ENCODE measurements at places on chromosomes 1 and 21.

DNA sequence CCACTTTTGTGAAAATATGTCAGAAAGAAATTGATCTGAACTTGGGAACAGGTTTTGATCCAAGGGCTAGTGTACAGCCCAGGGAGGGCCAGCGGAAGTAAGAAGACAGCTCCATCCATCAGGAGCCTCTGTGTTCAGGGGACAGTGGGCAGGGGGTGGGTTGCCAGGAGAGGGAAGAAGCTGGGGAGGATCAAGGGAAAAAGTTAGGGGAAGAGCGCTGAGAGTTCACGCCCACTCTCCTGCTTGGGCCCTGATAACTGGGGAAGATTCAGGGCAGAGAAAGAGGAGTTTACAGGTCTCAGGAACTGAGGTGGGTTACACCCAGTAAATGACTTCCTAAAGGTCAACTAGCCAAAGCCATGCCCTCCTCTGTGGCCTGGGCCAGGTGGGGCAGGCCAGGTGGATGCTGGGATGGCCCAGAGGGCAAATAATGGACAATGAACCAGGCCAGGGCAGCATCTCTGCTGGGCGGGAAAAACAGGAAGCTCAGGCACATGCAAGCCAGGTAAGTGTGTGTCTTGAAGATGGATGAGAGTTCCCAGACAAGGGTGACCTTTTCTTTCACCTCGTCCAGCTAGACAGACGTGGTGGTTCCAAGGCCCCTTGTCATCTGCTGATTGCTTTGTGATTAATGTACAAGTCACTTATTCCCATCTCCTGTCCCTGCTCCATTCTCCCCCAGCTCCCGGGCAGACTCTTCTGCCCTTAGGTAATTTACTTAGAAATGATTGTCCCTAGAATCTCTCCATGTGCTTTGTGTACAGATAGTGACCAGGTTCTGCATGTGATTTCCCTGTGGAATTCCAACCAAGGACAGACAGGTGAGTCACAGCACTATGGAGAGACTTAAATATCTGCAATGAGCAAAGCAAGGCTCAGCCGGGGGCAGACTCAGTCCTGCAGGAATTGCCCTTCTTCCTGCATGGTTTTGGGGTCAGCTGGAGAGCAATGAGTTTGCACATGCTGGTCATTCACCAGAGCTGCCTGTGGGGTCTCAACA, 57.0 kb downstream of the MDM4 start:
- no peak for DNase-seq

DNA sequence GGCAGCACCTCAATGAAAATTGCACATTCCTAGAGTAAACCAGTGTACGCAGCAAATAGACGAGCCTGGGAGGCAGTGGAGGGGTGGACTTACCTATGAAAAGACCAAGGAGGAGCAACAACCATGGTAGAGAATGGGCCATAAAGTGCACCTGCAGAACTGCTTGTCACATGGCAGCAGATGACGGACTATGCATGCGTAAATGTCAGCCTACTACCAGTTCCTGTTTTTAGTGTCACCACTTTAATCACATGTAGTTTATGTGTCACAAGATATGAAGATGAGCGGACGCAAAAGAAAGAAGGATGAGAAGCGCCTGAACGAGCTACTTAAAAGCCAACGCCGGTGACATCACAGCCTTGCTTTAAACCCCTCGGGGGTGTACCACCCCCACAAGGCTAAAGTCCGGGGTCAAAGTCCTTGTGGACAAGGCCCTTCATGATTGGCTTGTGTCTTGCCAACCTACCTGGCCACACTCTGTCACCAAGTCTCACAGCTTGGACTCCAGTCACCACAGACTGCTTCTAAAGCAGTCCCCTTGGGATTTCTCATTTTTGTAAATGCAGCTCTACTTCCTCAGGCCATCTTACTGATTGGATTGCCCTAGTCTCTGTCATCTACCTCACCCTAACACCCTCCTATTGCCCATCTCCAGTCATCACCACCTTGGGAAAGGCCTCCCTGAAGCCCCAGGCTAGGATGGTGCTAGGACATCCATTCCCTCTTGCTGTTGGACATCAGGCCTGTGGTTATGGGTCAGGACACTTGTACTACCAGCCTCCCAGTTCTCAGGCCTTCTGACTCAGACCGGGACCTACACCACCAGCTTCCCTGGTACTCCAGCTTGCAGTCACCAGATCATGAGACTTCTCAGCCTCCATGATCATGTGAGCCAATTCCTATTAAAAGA, 6.0 kb upstream of the LY9 start:
- DNase-seq, result no peak

DNA sequence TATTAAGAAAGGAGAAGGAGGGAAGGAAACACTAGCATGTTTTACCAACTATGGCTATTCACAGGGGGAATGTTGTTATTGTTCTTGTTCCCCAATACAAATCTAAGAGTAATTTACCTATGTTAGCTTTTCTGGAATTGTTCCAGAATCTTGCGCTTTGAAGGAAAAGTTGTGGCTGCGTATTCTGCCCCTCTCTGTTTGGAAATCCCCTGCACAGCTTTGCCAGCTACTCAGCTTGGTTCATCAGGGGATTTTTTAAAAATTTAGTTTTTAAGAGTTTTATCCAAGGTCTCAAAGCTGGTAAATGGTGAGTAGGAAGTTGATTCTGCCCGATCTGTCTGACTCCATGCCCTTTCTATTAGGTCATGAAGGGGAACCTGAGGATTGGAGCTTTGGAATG, 9.5 kb upstream of the IRF6 start:
- no peak for DNase-seq

DNA sequence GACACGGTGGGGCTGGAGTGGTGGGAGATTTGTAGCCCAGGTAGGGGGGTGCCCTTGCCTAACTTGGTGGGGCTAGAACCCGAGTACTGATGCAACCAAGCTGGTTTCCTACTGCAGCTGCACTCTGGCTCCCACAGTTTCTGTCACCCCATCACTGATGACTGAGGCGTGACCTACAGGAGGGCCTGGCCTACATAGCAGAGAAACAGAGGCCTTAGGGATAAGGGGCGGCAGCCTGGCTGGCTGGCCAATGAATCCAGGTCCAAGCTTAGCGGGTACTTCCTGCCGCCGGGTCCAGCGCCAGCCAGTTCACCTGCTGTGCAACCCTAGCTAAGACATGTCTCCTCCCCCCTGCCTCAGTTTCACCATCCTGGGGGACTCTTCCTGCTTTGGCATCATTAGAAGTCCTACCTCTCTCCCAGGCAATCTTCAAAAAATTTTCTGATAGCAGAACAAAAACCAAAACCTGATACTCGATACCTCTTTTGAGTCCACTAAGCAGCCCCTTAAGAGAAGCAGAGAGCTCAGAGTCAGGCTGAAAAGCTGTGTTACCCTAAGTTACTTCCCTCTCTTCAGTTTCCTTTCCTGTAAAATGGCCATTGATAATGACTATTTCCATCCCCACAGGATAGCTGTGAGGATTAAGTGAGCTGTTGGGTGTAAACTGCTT, 27.3 kb upstream of the RNF19B start:
- no peak for DNase-seq

DNA sequence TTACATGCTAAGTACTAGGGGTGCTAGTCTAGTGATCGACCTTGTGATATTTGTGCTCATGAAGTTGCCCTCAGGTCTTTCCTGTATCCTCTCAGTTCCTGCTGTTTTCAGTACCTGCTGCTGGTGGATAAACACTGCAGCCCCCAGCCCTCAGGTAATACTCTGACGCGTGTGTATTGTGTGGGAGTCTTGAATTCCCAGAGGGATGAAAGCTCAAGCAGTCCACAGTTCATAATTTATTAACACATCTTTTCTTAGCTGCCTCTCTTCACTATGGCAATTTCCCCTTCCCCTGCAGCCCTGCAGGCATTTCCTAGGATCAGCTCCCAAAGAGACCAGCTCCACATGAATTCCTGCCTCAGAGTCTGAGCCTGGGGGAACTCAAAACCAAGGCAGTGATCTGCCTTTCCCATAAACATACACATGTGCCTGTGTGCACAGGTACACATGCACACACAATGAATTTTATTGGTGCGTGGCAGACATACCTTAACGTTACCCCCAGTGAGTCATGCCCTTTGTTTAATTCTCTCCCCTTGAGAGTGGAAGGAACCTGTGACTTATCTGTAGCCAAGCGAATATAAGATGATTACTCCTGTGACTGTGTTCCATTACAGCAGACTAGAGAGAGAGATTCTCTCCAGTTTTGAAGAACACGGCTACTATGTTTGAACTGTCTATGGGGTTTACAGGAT, 14.1 kb upstream of the HMGCS2 start:
- DNase-seq, result no peak

DNA sequence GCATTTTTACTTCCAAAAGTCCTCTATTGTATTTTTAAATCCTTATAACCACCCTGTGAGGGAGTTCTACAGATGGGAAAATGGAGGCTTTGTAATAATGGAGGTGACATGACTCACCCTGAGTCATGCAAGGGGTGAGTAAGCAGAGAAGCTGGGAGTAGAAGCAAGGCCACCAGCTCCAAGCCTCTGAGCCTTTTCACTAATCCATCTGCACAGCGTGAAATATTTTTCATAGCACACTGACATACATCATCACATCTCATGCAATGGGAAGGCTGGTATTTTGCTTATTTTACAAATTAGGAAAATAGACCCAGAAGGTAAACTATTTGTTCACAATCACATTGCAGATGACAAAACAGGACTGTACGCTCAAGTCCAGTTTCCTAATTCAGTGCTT, 96.9 kb downstream of the KCNH1 start:
- no peak for DNase-seq

- DNase-seq, result no peak
Observed at GRCh38 chr1:219347376-219347775, 173.7 kb downstream of the LYPLAL1 start.

DNA sequence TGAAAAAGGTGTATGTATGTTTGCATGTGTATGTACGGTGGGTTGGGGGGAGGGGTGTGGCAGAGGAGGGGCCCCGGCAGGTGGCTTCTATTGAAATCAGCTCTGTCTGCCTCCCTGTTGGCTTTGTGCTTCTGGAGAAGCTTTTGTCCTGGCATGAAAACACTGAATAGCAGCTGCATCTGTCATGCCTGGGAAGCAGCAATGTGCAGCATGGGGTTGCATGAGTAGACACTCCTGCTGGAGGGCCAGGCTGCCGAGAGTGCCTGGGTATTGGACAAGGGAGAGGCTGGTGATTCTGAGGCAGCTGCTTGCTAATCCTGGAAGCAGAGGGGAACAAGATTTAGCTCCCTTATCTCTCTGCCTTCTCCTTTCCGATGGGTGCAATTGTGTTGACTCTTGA, 20.5 kb downstream of the MAPKAPK2 start:
- no peak for DNase-seq

DNA sequence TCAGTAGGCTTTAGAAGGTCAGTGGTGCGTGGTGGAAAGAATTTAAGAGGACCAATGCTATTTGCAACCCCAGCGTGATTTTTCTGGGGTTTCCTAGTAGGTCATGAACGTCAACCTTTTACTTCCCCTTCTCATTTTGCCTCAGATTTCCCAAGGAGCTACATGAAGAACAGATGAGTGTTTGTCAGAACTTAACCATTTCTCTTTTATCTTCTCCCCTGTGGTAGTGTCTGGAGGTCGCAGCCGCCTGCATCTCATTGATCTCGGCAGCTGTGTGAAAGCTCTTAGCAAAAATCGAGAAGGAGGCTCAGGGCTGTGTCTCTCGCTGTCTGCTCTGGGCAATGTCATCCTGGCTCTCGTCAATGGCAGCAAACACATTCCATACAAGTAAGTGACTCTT, 491.1 kb downstream of the KIF26B start:
- no peak for DNase-seq

DNA sequence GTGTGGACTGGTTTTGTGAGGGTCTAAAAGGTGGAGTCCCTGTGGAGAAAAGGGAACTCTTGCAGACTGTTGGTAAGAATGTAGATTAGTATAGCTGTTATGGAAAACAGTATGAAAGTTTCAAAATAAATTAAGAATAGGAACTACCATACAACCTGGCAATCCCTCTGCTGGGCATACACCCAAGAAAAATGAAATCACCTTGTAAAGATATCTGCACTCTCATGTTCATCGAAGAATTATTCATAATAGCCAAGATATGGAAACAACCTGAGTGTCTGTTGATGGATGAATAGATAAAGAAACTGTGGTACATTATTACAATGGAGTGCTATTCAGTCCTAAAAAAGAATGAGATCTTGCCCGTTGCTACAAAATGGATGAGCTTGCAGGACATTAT, 109.6 kb downstream of the TBX19 start:
- no peak for DNase-seq

- no peak for DNase-seq
Observed at GRCh38 chr1:65670518-65670917, 122.2 kb upstream of the PDE4B start.

GRCh38 chr1:157186281-157186992, 48.2 kb upstream of the ETV3 start:
- DNase-seq, result no peak

DNA sequence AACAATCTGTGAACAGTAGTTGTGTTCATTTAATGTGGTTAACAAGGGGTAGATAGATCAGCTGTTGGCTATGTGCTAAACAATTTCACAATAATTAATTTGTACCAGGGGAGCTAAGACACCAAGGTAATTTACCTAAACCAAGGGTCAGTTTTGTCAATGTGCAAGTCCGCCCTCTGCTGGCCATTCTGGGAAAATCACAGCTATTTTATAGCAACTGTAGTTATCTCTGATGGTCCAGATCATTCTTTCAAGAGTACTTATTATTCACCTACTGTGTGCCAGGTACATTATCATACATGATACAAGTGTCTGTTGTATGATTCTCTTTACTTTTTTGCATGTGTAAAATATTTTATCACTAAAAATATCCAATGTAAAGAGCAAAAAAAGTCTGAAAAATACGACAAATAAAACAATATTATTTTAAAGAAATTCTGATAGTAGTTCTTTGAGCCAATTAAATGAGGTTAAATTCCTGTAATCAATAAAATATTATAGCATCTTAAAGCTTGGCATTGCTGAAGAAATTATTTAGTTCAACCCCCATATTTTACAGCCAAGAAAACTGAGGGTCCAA, 312.3 kb upstream of the FAM78B start:
- no peak for DNase-seq

All from activated T-helper 1 cell treated with anti-CD3 and anti-CD28 coated beads, Interleukin-2, amount 50 U/mL, for 16 hours (primary cell).